Amniotic stem cell (primary cell): ENCODE measurements at places on chromosomes 7 and 10.

- no peak for DNase-seq
Observed at GRCh38 chr7:121272676-121273075, 56.1 kb upstream of the WNT16 start.

DNA sequence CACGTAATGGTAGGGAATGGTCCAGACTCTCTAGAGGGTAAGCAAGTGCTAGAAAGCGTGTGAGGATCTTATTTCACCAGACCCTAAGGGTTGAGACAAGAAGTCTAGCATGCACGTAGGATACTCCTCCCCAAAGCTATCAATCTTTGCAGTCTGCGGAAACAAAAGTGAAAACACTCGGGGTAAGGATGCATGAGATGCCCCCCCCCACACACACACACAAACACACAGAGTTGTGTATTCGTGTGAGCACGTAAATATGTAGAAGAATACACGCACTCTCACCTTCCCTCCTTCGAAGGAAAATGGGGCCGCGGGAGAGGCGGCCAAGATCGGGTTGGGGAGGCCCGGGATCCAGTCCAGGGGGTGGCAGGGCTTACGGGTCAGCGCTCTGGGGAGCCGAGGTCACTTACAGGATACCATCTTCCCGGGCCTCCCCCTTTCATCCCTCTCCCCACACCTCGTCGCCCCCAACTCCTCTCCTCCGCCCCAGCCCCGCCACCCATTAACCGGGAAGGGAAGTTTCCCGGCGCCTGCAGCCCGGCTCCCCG lies 455 bp downstream of the CUL2 start:
- DNase-seq = no peak

GRCh38 chr7:20359341-20359963 lies 28.8 kb downstream of the ITGB8 start:
- DNase-seq = no peak

GRCh38 chr7:17054206-17054605 lies 172.4 kb upstream of the AGR3 start:
- DNase-seq = no peak

DNA sequence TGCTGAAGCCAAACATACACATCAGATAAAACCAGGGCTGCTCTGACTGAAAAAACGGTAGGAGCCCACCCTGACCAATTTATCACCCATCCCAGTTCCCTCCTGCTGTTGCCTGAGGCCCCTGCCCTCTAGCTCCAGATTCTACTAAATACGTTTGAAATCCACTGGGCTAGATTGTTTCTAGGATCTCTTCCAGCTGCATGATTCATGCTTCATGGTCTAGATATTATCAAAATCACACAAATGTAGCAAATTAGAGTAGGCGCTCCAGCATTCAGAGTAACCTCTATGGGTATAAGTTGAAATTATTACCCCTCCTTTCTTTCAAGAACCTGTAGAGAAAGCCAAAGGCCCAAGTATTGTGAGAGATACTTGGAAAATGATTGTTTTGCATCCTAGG lies 151.2 kb upstream of the FAM13C start:
- DNase-seq = no peak
